ENCODE measurements at places on chromosomes 1 and 21.

DNA sequence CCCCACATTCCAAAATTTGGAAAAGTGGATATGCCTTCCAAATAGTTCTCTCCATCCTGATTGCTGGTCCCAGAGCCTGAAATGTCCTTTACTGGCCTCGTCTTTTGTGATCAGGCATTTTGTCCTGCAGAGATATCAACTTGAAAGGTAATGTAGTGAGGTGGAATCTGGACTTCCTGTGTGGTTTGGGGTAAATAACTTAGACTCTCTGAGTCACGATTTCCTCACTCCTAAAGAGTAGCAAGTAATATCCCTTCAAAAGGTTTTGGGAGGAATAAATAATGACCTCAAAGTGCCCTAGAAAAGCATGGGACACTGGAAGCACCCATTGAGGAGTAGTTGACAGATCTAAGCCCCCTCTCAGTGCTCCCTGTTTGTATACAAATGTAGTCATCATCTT lies 426.6 kb downstream of the OMA1 start:
- DNase-seq = no peak

GRCh38 chr1:89657886-89658285 lies 25.0 kb downstream of the LRRC8C start:
- DNase-seq = no peak

- DNase-seq = no peak
Measured at GRCh38 chr21:29287383-29287782, 11.3 kb upstream of the BACH1 start.

DNA sequence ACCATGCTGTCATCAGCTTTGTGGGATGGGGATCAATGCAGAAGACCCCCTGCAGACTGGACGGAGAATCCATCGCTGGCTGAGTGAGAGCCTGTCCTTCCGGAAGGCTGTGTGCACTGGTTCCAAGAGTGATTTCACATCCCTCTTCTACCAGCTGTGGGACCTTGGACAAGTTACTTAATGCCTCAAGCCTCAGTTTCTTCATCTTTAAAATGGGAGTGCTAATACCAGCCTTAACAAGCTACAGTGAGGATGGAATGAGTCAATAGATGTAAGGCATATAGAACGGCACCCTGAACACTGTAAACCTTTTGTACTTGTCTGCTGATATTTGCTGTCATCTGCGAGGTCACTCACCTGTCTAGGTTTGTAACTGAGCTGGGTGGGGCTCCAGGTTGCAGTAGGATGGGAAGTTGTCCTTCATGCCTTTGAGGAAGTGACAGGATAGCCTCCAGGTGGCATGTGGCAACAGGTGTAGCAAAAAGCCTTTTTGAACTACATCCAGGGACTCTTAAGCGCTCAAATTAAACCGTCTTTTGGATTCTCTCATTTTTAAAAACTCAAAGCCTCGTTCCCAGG lies 27.5 kb downstream of the TMEM51 start:
- no peak for DNase-seq

DNA sequence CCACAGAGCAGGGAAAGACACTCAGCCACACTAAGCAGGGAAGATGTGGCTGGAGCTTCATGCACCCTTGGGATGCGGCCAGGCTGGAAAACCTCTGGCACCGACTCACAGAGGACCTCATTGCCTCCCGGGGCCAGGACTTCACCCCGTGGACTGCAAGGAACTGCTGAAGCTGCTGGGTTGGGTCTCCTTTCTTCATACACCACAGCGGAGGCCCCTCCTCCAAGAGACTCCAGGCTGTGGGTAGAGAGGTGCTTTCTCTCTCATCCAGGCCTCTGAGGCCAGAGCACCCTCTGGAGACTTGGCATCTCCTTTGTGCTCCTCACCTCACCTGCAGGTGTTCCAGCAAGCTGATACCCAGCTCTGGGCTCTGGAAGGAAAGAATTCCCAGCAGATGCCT lies 76.0 kb upstream of the EDN2 start:
- no peak for DNase-seq

- DNase-seq = no peak
Measured at GRCh38 chr1:93471911-93472310, 24.0 kb downstream of the FNBP1L start.

GRCh38 chr1:38624336-38625039 lies 235.1 kb downstream of the RRAGC start:
- no peak for DNase-seq

DNA sequence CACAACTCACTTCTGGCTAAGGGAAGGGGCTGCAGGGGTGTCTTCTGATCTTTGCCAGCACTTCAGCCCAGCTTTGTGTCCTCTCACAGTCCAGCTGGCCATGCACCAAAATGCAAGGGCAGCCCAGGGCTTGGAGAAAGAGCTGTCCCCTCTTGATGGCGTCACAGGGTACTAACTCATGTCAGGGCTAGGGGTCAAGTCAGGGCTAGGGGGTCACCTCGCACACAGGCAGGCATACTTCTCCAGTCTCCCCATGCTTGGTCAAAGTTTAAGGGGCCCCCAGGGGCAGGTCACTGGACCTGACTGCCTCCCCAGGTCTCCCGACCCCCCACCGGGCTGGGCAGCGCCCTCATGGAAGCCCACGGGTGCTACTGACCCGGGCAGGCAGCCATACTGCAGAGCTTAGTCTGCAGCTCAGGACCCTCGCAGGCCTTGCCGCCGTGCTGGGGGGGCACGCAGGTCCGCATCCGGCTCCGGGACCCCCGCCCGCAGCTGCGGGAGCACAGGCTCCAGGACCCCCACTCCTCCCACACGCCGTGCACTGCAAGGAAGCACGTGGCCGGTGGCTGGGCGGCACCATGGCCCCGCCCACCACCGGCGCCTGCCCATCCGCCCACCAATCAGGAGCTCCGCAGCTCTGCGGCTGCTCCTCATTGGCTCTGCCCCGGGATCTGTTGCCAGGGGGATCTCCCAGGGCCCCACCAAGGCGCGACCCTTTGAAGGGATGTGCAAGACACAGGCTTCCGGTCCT lies 21.5 kb downstream of the ADGRB2 start:
- no peak for DNase-seq

GRCh38 chr21:31317688-31318087 lies 26.4 kb downstream of the TIAM1 start:
- no peak for DNase-seq

- DNase-seq = peak; percentile 68
Measured at GRCh38 chr1:51331206-51332100, 1.1 kb upstream of the TTC39A start.

DNA sequence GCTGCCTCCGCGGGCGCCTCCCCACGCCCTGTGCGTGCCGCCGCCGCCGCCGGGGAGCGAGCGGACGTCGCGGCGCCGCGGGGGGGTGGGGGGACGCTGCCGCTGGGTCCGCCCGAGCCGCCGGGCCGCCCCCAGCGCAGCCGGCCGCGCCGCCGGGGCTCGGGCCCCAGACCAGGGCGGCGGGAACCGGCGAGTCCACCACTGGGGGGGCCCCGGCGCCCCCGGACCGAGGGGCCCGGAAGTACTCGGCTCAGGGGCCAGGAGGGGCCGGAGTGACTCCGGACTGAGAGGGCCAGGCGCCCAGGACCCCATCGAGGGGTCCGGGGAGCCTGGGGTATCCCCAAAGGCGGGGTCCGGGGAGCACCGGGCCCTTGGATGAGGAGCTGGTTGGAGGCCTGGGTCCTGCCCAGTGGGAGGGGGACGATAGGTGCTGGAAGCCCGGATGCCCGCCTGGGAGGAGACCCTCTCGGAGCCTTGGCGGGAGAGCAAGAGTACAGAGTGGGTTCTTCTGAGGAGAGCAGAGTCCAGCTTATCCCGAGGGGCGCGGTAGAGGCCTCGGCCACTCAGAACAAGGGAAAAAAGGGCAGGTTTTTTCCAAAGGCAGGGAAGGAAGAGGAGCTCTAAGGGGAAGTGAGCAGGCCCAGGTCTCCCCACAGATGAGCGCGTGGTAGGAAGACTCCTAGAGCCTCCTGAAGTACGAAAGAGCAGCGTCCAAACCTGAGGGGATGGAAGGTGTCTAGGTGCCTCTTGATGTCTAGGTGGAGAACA lies 556 bp downstream of the GMEB1 start:
- peak; percentile 40 for DNase-seq

GRCh38 chr1:225613006-225613405 lies 39.9 kb downstream of the ENAH start:
- no peak for DNase-seq

DNA sequence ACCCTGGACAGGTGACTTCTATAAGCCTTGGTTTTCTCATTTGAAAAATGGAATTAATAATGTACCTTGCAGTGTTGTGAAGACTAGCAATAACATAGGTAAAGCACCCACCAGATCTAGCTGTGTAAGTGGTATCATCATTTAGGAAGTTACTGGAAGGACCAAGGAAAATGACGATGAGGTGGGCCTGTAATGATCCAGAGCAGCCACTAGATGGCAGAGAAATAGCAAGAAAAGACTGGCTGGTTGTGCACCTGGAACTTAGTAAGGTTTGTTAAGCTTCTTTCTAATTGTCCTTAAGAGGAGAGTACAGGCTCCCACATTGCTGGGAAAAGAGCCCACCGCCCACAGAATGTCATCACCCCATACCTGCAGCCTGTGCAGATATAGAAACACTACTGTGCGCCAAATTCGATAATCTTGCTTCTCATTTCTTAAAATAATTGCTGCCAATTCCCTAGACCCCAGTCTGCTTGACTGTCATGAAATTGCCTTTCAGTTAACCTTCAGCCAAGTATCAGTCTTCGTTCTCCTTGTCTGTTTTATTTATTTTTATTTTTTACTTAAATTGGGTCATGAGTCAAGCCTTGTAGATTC lies 37.2 kb downstream of the WNT4 start:
- no peak for DNase-seq

DNA sequence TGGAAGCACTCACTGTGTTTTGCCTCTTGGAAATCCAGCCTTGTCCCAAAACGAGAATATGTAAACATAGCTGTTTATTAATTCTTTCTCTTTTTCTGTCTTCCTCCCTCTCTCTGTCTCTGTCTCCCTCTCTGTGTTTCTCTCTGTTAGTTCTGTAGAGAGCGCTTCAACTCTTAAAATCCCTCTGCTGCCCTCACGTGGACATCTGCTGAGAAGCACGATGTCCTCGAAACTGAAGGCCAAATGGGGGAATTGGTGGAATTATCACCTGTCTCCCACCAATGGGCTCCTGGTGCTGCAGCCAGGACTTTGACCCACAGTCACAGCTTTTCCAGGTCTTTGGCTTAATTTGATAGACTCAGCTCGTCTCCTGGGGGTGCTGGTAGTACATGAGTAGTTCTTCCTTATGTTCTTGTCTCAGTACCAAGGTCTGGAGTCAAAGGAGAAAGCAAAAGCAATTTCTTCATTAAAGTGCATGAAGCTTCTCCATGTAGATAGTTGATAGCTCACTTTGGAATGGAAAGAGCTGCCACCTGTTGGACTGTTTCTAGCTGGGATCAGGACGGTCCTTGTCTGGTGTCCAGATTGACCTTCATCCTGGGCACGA lies 5.5 kb upstream of the GBP6 start:
- peak; percentile 63 for DNase-seq

GRCh38 chr1:178397678-178398077 lies 99.1 kb downstream of the CLEC20A start:
- DNase-seq = no peak

DNA sequence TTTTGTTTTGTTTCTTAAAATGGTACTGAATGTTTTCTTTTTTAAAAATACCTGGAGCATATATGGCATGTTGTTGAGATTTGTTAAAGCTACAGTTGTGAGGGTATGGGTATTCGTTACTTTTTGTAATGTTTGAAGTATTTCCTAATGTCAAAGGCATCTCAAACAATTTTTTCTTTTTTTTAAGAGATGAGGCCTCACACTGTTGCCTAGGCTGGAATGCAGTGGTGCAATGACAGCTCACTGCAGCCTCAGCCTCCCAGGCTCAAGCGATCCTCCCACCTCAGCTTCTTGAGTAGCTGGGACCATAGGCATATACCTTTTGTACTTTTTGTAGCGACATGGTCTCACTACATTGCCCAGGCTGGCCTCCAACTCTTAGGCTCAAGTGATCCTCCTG lies 16.1 kb downstream of the CLCN6 start:
- DNase-seq = no peak

DNA sequence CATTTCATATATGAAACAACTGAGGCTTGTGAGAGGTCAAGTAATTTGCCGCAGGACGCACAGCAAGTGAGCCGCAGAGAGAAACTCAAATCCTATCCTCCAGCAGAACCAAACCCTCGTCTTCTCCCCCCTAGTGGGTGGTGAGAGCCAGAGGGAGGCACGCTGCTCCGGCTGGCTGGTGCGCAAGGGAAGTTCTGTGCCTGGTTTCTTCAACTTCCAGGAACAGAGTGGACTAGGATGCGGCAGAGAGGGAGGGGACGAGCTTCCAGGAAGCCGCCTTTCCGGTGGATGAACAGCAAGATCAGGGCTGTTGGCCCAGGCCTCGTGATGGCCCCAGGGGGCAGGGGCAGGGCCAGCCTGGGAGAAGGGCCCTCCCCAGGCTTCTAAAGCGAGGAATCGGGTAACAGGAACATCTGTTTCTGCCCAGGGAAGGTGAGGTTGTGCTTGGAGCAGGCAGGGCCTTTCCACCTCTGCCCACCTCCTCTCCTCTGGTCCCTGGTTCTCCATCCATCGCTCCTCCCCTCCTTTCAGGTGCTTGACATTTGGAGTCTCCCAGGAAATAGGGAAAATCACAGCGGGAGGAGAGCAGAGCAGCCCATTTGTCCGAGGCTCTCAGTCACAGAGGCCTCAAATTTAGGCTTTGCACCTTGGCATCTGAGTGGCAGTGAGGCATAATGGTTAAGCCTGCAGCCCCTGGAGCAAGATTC lies 16.8 kb upstream of the PDIK1L start:
- peak; percentile 54 for DNase-seq

- DNase-seq = no peak
Measured at GRCh38 chr1:41518471-41518870, 34.0 kb upstream of the EDN2 start.

DNA sequence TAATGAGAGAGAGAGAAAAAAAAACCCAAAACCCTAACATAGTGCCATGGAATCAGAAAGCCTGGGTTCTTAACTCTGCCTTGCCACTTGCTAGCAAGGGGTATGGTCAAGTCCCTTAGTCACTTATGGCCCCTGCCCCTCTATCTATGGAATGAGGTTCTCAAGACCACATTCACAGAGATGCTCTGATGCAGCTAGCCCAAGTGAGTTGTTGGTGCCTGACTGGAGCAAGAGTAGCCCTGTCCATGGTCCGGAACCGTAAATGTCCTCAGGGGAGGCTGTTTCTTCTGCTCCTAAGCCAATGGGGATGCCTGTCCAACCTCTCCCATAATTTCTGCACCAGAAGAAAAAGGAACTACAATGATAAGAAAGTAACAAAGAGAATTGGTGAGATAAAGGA lies 56.8 kb downstream of the CSMD2 start:
- no peak for DNase-seq

DNA sequence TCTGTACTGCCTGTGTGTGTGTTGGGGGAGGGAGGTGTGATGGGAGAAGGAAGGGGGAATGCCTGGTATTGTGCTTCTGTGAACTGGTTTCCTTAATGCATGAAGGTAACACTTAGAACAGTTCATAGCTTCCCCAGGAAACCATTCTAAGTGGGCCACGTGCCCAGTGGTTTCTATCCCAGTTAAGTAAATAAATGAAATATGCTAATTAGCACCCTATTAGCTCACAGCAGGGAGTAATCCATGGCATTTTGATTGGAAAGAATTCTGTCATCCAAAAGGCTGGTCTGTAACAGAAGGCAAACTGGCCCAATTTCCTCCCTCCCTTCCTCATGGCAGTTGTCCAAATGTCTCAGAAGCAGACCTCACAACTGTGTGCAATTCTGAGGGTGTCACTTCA lies 199.3 kb downstream of the TTLL7 start:
- no peak for DNase-seq
